ENCODE measurements at places on chromosomes 5 and 9.

GRCh38 chr9:77290373-77290772, 113.0 kb downstream of the VPS13A start:
- DNase-seq: no peak

DNA sequence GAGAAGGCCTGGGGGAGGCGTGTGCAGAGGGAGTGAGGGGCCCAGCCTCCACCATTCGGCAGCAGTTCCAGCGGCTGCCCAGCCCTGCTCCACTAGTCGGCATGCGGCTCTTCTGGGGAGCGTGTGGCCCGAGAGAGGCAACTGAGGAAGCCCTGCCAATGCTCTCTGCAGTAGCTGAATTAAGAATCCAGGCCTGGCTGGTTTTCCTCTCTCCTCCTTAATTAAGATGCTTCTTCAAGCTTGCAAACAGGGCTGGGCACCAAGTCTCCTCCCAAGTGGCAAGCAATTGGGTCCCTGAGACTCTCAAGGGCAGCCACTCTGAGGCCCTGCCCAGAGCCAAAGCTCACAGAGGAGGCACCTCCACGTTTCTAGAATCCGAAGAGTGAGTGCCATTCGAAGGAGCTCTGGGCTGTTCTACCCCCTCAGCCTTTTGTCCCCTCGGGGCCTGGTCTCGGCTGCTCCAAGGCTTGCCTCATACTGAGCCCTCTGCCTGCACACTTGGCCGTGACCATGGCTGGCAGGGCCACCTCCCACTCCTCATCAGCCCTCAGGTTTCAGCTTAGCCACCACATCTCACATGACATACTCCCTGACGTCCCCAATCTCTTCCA, 75.4 kb upstream of the LRRTM2 start:
- no peak for DNase-seq

- no peak for DNase-seq
Measured at GRCh38 chr5:58060996-58061395, 398.9 kb downstream of the PLK2 start.

GRCh38 chr9:133370685-133371084, 5.2 kb downstream of the SURF4 start:
- no peak for DNase-seq

DNA sequence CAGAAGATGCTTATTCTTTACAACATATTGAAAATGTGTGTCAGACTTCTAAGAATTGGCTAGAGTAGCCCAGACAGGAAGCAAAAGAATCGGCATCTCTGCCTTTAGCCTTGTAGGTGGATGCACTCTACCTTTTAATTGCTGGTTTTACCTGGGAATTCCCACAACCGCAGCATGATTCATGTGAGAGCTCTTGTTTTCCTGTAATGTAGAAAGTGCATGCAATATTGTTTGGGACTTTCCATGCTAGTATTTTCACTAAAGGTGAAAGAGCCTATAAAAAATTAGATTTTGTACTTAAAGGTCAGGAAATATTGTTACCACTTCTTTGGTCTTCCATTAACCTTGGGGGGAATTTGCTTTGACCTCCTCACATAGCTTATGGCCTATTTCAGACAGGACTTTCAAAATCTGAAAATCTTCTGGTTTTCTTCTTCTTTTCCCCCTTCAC, 89.8 kb downstream of the NTRK2 start:
- DNase-seq: no peak

DNA sequence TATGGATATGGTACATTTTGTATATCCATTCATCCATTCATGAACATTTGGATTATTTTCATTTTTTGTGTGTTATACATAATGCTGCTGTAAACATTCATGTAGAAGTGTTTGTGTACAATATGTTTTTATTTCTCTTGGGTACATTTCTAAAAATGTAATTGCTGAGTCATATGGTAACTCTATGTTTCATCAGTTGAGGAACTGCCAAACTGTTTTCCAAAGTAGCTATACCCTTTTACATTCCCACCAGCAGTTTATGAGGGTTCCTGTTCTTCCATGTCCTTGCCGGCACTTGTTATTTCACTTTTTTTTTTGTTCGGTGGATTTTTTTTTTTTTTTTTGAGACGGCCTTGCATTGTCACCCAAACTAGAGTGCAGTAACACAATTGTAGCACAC, 54.0 kb upstream of the MCCC2 start:
- no peak for DNase-seq

Data from HuH-7.5 (cell line).